ENCODE measurements at places on chromosomes 4 and X.

DNA sequence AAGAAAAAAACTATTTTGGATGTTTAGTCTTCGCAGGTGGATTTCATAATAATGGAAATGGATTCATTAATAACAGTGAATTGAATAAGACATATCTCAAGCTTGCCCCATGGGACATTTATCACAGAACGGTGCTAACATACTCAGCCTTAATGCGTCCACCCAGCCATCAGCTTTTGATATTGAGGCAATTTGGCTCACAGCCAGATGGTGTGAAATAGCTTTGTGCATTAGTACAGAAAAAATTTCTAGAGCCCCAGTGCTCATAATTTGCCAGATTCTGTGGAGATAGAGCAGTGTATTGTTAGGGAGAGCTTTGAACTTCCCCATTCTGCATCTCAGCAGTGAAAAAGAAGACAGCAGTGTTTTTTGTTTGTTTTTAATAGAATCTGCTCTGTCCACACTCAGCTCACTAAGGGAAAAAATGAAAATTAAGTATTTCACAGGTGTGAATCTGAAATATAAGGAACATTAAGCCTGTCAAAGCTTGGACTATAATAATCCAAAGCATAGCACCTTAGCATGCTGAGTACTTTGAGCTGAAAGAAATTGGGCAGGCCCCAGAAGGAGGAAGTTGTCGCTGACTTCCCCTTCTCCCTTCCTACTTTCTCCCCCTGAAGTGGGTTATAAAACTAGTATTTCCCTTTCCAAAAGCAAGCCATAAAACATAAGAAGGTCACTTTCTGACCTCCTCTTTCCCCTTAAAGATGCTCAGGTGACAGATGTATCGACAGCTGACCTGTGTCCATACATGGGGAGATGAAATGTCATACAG lies 295.8 kb downstream of the MAGEB5 start:
- DNase-seq, result no peak

GRCh38 chr4:121873604-121874003 lies 3.3 kb upstream of the BBS7 start:
- DNase-seq, result no peak

GRCh38 chr4:110907801-110908313 lies 285.0 kb upstream of the PITX2 start:
- DNase-seq, result no peak

GRCh38 chr4:24973747-24974601 lies 56.8 kb downstream of the LGI2 start:
- DNase-seq, result no peak
